ENCODE measurements at places on chromosomes 12 and 14.

DNA sequence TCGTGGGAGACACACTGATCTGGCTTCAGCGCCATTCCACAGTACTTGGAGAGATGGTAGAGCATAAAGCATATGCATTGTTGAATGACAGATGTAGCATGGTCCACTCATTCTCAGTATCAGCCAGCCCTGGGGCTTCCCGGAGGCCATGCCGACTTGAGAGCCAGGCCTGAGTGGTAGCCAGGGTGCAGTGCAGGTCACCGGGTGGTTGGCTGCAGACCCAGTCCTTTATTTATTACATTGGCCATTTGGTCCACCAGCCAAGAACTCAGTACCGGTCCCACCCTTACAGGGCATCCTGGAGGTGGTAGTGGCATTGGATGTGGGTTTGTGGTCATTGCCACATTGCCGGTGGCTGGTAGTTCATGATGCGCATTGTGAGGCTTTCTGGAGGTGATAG is 121.6 kb upstream of the RTL1 start:
- DNase-seq: no peak

GRCh38 chr12:11577658-11578260 is 71.7 kb upstream of the ETV6 start:
- DNase-seq: no peak

DNA sequence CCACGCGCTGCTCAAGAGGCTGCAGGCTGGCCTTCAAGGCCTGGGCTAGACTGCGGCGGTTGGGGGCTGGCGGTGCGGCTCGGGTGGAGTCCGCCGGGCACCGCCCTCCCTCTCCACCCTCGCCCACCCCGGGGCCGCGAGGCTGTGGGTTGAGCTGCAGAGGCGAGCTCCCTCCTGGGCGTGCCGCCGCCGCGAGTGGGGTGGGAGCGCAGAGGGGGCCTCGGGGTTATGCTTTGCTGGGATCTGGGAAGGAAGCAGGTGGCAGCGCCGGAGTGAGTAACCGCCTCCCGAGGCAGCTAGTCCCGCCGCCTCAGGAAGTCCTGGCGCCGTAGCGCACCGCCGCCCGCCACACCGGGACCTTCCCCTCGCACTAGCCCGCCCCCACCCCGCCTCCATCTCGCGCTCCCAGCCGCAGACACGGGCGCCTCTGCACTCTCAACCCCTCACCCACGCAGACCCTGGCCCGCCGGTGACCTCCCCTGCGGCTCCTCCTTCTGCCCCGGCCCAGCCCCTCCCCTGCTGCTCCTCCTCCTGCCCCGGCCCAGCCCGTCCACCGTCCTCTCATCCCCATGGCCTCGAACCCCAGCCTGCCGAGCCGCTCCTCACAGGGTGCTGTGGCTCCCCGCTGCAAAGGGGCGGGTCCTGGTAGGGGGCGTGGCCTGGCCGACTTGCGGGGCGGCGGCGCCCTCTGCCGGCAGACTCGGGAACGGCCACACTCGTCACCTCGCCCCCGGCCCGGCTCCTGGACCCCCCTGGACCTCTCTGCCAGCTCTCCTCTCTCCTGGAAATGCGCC is 16.6 kb downstream of the TAMALIN start:
- DNase-seq: peak; percentile 64

GRCh38 chr14:76546426-76547221 is 170.7 kb downstream of the ESRRB start:
- DNase-seq: no peak

- no peak for DNase-seq
Observed at GRCh38 chr14:76136476-76137110, 15.1 kb upstream of the GPATCH2L start.

DNA sequence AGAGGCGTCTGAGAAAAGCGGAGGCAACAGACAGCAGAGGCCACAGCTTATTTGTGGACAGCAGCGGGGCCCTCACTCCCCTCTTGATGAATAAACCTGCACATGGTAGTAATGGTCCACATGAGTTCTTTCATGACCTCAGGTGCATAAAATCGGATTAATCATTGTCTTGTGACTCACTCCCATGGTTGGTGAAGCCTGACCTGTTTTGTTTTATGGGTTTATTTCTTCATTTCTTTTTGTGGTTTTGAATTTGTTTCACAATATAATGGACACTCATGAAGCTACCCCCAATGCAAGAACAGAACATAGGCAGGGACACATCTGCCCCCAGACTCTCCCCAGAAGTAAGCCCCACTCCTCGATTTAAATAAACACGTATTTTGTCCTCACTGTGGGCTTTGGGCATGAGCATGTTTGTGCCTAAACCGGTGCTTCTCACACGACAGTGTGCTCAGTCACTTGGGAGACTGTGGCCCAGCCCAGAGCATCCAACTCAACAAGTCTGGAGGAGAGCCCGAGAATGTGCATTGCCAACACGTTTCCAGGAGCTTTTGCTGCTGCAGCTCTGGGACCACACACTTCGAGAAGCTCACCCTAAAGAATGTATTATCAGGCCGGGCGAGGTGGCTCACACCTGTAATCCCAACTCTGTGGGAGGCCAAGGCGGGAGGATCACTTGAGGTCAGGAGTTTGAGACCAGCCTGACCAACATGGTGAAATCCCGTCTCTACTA is 116.1 kb downstream of the SCARB1 start:
- no peak for DNase-seq

- no peak for DNase-seq
Observed at GRCh38 chr14:34098045-34098984, 147.4 kb upstream of the EGLN3 start.

GRCh38 chr12:123940627-123940966 is 32.0 kb downstream of the CCDC92 start:
- DNase-seq: no peak

DNA sequence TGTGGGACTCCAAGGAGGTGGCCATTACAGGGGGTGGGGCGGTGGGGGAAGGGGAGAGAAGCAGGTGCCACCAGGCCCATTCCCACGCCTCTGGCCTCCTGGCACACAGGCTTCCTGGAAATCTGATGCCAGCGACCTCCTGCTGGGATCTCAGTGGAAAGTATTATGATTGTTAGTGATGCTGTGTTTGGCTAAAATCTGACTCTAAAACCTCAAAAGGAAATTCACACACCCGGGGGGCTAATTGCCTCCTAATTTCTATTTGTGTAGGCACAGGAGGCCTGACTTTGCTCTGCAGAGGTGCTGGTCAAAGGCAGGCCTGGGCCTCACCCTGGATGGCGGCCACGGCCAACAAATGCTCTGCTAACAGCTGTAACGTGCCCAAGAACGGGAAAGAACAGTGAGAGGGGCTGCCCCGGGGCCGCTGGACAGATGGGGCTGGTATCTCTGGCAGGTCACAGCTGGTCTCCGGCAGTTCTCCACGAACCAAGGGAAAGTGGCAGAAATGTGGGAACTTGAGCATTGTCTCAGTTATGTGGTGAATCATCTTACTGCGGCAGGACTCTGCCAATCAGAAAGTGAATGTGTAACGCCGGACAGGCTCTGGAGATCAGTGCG is 14.3 kb downstream of the FAM181A start:
- peak; percentile 85 for DNase-seq

DNA sequence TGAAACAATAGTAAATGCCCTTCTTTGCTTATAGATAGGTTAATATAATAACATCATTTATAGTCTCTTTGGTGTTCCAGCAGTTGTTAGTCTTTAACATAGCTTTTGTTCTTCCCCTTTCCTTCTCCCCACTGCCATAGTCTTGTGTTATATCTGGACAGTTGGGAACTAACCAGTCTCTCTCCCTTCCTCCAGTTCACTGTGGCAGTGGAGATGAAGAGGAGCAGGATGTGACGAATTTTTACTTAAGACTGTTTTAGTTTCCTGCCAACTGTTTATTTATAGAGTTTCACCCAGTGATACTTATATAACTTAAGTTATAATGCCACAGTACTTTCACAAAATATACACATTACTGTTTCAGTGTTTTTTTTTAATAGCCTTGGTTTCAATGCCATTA is 277.4 kb downstream of the PDZRN4 start:
- DNase-seq: no peak

- DNase-seq: no peak
Observed at GRCh38 chr12:114686773-114687500, 3.0 kb upstream of the TBX3 start.

GRCh38 chr12:67593041-67593440 is 55.5 kb upstream of the DYRK2 start:
- DNase-seq: no peak

GRCh38 chr14:93903342-93904184 is 23.6 kb upstream of the FAM181A start:
- no peak for DNase-seq

DNA sequence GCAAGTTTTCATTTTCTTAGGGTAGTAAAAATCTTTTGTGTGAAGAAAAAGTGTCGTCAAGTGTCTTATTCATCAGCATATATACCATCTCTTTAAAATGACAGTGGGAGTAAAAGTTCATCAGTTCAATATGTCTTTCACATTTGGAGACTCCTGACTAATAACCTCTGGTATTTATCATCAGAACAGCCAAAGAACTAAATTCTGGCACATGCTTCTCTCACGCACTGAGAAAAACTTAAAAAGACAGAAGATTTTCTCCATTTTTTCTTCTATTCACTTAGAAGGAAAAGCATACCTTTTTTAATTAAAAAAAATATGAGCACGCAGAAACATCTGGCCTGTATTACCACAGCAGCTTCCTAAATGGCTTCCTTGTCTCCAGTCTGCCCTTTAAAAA is 265.7 kb downstream of the AKAP6 start:
- DNase-seq: peak; percentile 12

DNA sequence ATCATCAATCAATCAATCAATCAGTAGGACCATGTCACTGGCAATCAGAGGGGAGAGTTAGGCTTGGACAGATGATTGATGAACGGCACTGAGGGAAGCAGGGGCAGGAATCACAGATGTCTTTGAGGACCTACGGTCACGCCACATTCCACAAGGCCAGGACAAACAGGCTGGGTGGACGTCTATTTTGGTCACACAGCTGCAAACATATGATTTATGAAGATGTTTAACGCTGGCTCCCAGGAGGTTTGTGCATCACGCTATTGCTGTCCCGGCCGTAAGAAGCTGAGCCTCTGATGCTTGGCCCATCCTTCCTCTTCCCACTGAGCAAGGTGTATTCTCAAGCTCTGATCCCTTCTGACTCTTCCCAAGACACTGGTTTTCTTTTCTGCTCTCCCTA is 160.8 kb downstream of the FOXN3 start:
- no peak for DNase-seq

DNA sequence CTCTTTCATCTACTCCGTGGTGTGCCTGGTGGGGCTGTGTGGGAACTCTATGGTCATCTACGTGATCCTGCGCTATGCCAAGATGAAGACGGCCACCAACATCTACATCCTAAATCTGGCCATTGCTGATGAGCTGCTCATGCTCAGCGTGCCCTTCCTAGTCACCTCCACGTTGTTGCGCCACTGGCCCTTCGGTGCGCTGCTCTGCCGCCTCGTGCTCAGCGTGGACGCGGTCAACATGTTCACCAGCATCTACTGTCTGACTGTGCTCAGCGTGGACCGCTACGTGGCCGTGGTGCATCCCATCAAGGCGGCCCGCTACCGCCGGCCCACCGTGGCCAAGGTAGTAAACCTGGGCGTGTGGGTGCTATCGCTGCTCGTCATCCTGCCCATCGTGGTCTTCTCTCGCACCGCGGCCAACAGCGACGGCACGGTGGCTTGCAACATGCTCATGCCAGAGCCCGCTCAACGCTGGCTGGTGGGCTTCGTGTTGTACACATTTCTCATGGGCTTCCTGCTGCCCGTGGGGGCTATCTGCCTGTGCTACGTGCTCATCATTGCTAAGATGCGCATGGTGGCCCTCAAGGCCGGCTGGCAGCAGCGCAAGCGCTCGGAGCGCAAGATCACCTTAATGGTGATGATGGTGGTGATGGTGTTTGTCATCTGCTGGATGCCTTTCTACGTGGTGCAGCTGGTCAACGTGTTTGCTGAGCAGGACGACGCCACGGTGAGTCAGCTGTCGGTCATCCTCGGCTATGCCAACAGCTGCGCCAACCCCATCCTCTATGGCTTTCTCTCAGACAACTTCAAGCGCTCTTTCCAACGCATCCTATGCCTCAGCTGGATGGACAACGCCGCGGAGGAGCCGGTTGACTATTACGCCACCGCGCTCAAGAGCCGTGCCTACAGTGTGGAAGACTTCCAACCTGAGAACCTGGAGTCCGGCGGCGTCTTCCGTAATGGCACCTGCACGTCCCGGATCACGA is 2.2 kb downstream of the SSTR1 start:
- no peak for DNase-seq

- no peak for DNase-seq
Observed at GRCh38 chr14:100885196-100885595, 18.3 kb downstream of the RTL1 start.

GRCh38 chr12:4261655-4262054 is 11.9 kb upstream of the CCND2 start:
- no peak for DNase-seq

DNA sequence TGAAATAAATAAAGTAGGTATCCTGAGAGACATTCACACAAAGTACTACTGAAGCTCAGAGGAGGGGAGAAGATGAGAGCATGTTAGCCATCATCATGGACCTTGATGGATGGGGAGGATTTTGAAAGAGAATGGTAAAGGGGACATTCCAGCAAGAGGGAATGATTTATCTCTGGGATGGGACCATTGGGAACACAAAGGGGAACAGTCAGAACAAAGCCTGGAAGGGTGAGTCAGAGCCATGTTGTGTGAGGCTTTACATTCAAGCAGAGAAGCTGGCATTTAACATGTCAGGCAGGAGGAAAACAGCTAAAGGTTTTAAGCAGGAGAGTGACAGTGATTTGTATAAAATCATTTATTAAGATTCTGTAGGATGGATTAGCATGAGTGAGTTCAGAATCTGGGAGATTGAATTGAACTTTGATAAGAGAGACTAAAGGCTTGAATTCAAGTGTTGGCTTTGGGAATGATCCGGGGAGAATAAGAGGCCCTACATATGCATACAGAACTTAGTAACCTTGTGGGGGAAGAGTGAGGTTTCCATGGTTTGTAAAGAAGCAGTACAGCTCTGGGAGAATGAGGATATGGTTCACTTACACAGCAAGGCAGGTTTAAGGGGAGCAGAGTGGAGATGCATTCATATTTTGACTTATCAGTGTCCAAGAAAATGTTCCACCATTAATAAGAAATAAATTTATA is 174.4 kb downstream of the SYT10 start:
- no peak for DNase-seq

GRCh38 chr12:89552376-89552775 is 26.5 kb upstream of the POC1B start:
- DNase-seq: no peak

GRCh38 chr14:60862283-60862682 is 118.6 kb downstream of the TRMT5 start:
- no peak for DNase-seq

DNA sequence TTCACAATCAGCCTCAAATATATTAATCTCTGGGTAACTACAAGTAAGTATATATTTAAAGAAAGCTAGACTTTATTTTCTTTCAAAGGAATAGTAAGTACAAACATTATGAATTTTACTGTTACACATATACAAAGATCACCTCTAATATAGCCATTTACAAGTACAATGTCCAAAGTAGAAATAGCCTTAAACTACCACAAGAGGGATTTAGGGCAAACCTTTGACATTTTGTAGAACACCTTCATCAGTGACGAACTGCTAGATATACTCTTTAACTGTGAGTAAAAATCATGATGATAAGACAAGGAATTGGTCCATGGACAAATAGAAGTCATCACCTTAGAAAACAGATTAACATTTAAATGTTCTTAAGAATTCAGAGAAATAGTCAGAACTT is 69.8 kb downstream of the CNTN1 start:
- DNase-seq: no peak
